ENCODE measurements at places on chromosomes 6 and 20.

DNA sequence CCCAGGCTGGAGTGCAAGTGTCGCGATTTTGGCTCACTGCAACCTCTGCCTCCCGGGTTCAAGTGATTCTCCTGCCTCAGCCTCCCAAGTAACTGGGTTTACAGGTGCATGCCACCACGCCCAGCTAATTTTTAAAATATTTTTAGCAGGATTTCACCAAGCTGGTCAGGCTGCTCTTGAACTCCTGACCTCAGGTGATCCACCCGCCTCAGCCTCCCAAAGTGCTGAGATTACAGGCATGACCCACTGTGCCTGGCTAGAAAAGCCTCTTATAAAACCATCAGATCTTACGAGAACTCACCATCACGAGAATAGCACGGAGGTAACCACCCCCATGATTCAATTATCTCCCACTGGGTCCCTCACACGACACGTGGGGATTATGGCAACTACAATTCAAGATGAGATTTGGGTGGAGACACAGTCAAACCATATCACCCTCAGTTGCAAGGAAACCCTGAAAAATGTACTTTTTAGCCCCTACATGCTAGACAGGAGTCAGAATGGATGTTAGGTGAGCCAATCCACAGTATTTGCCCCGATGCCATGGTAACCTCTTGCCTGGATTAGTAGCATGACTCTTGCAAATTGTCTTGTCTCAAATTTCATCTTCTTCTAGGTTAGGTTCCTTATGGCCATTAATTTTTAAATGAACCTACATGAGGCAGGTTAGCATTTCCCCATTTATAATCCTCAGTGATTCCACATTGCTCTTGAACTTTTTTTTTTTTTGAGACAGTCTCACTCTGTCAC lies 17.1 kb upstream of the SASH1 start:
- no peak for DNase-seq

- no peak for DNase-seq
Measured at GRCh38 chr6:130432838-130433237, 67.0 kb downstream of the TMEM200A start.

GRCh38 chr20:37342231-37343177 lies 3.4 kb upstream of the SRC start:
- no peak for DNase-seq

GRCh38 chr6:100296810-100297544 lies 167.7 kb downstream of the SIM1 start:
- no peak for DNase-seq

GRCh38 chr20:56437196-56437960 lies 25.3 kb downstream of the CASS4 start:
- DNase-seq = no peak

- DNase-seq = no peak
Measured at GRCh38 chr20:61184194-61184593, 67.9 kb upstream of the CDH4 start.

GRCh38 chr20:41137614-41138474 lies 501 bp downstream of the PLCG1 start:
- DNase-seq = peak; percentile 46

Measured in GM19239 (cell line).